ENCODE measurements at places on chromosomes 5 and 9. TPM values are rescaled to one million over a fixed set of nuclear protein-coding genes. Genes with fewer than 3 reads are reported as not detected.

The GPR21 gene
- 1.5 TPM for total RNA-seq

The HRCT1 gene
- 4.7 TPM for total RNA-seq

The AIF1L gene
- total RNA-seq = 4.7 TPM

The SLC6A3 gene
- total RNA-seq = not detected

The SERF1A gene
- 11.5 TPM for total RNA-seq

The TLX3 gene
- not detected for total RNA-seq

- peak; percentile 11 for DNase-seq
Observed at GRCh38 chr5:90488791-90489190, 14.1 kb downstream of the POLR3G start.

DNA sequence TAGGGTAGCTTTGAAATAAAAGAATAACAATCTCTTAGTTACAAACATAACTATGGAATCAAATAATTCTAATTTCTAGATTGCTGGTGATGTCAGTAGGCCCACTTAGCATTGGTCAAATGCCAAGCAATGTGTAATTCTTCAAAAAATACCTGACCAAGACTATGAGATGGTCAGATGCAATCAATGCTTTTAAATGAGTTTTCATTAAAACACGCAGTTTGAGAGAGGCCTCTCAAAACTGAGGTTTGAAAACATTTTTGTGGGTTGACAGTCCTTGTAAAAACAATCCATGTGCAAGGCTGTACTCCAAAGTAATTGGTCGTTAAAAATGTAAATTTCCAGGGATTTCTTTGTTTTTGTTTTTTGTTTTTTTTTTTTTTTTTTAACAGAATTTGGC lies 1.2 kb upstream of the RLN2 start:
- DNase-seq = no peak

GRCh38 chr5:3659907-3660306 lies 64.3 kb downstream of the IRX1 start:
- peak; percentile 27 for DNase-seq

- no peak for DNase-seq
Observed at GRCh38 chr5:147267082-147267832, 32.4 kb downstream of the STK32A start.

- DNase-seq = no peak
Observed at GRCh38 chr9:69047371-69047770, 11.8 kb downstream of the FXN start.

GRCh38 chr9:36894695-36895310 lies 139.3 kb downstream of the PAX5 start:
- DNase-seq = no peak

DNA sequence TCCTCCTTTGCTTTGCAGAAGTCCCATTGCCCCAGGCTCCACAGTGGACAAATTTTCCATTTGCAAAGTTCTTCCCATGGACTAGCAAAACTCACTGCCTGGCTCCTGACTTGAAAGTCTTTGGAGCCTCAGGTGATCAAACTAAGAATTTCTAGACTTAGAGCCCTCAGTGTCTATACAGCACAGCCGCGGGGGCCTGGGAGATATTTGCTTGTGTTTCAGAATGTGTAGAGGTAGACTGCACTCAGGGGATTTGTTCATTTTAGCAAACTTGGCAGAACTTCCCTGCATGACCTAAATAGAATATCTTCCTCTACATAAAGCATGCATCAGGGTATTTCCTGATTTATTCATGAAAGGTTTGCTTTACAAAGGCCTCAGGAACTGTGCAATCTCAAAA lies 384.2 kb upstream of the ZNF462 start:
- DNase-seq = no peak

DNA sequence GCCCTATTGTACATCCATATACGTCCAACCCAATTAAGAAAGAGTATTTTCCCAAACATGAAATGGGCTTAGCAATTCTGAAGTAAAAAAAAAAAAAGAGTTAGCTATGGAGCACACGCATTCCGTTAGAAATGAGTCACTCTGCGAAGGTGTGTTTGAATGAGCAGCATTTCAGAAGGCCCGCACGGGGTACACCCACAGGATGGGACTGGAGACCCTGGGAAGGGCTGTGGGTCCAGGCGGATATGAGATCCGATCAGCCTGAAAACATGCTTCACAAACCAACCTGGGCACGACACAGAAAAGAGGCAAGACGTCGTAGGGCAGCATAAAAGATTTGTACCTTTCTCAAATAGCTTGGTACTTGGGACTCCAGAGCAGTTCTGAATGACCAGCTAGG lies 173.9 kb upstream of the KLF9 start:
- DNase-seq = no peak

Measured in mammary epithelial cell (primary cell).